NCI-H69 (cell line): ENCODE measurements at places on chromosomes 11 and 22.

DNA sequence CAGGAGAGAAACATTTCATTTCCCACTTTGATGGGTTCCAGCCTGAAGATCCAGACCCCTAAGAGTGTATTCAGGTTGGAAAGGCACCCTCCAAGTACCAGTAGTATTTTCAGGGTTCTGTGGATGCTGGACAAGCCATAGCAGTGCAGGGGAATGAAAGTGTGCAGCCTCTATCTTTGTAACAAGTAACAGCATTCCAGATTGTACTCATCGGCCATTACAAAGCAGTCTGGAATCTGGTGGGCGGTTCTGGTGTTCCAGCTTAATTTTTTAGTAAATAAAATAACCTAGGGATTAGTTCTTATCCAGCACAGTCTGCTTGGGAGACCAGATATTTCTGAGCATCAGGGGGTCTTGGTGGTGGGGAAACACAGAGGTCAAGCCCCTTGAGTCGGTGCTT is 22.6 kb downstream of the APLNR start:
- no peak for DNase-seq

DNA sequence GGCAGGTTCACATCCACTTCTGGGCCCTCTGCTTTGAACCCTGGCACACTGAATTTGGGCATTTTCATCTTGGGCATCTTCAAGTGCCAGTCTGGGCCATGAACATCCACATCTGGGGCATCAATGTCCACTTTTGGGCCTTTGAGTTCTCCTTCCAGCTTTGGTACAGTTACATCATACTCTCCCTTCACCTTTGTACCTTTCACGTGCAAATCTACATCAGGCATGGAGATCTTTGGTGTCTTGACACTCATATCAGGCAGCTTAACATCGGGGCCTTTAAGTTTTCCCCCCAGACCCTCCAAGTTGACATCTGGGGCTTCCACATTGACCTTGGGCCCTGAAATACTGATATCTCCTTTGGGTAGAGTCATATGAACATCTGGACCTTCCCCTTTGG is 14.5 kb downstream of the AHNAK start:
- DNase-seq: no peak

- no peak for DNase-seq
Measured at GRCh38 chr11:66181632-66182315, 86.7 kb upstream of the RAB1B start.

DNA sequence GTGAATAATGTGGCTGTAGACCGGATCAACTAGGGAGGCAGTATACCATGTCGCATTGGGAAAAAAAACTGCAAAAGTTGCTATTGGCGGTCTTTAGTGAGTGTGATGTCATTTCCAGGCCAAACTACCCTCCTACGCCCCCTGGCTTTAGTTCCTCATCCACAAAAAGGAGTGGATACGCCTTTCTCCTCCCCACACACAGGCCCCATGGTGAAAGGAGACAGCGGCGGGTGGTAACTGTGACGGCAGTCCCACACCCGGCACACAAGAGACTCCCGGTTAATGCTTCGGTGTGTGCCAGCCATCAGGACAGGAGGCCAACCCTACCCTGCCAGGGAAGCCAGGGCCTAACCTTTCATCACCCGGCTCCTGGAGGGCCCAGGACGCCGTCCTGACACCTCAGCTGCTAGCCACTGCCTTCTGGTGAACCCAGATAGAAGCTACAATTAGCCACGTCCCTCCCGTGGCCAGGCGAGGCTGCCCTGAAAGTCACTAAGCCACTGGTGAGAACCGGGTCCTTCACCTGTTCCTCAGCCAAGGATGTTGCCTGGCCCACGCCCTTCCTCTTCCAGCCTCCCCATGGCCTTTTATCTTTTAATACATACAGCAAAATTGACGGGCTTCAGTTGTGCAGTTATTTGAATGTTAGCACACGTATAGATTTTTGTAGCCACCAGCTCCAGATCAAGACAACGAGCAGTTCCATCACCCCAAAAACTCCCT is 10.8 kb downstream of the TP53I11 start:
- DNase-seq: peak; percentile 16

- DNase-seq: no peak
Measured at GRCh38 chr22:36405671-36406538, 18.1 kb upstream of the MYH9 start.

DNA sequence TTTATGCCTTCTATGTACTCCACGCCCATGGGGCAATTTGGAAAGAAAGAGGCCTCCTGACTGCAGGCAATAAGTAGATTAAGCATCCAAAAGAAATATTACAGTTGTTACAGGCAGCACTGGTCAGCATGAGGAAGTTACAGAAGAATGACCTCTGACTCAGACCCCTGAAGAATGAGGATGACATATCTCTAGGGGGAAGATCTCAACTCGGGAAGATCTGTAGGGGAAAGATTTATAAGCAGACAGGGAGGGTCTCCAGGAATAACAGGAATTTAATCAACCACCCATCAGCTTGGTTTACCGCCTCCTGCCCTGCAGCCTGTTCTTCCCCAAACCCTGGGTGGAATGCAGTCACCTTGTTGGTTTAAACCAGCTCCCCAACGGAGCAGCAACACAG is 58.0 kb downstream of the RCN1 start:
- DNase-seq: no peak

DNA sequence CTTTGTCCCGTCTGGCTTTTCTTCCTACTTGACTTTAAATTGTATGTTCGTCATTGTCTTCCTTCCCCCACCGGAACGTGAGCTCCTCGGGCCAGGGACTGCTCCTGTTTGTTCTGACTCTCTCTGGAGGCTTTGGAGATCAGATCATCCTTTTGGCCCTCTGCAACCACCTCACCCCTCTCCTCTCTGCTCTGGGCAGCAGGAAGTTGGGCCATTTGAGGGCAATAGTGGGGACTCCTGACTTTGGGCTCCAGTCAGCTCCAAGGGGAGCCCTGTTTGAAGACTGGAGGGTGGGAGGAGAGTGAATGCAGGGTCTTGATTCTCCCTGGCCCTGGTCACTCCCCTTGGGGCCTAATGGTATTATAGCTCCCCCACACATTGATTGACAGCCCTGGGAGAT is 186.3 kb upstream of the B3GAT1 start:
- no peak for DNase-seq

GRCh38 chr11:114163229-114163631 is 103.7 kb downstream of the ZBTB16 start:
- DNase-seq: peak; percentile 64

- no peak for DNase-seq
Measured at GRCh38 chr11:86064220-86064803, 4.6 kb downstream of the PICALM start.

- peak; percentile 18 for DNase-seq
Measured at GRCh38 chr11:30487200-30487898, 98.8 kb downstream of the MPPED2 start.

GRCh38 chr11:9758637-9759518 is 95.0 kb downstream of the SWAP70 start:
- DNase-seq: peak; percentile 89

DNA sequence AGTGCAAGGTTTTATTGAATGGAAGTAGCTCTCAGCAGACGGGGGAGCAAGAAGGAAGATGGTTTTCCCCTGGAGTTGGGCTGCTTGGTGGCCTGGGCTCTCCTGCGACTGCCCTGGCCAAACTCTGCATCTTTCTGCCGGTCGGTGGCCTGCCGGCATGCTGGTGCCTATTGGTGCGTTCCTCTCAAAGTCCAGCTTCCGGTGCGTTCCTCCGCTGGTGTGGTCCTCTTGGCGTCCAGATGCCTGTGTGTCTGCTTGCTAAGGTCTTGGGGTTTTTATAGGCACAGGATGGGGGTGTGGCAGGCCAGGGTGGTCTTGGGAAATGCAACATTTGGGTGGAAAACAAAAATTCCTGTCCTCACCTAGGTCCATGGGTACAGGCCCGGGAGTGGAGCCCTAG is 567.4 kb upstream of the CNTN5 start:
- DNase-seq: no peak

GRCh38 chr11:73889536-73889935 is 12.7 kb downstream of the PAAF1 start:
- DNase-seq: no peak

DNA sequence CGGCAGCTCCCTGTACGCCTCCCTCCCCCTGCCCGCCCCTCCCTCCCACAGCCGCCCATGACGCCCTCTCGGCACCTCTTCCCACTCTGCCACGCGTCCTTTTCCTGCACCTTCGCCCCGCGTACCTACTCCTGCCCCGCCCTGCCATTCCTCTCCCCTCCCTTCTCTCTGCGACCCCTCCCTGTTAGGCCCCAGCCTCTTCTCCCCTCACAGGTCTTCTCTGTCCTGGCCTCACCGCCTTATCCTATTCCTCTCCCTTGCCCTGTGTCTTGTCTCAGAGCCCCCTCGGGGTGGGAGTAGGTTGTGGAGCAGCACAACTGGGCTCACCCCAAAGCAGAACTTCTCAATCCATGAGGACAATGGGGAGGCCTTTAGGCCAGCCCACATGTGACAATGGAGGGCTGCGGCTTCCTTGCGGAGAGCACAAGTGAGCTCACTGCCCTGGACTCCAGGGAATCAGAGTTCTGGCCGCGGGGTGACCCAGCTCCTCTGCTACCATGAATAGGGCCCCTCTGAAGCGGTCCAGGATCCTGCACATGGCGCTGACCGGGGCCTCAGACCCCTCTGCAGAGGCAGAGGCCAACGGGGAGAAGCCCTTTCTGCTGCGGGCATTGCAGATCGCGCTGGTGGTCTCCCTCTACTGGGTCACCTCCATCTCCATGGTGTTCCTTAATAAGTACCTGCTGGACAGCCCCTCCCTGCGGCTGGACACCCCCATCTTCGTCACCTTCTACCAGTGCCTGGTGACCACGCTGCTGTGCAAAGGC is 539 bp downstream of the SLC35C1 start:
- peak; percentile 83 for DNase-seq

- DNase-seq: no peak
Measured at GRCh38 chr11:21640491-21640890, 552.4 kb upstream of the ANO5 start.

DNA sequence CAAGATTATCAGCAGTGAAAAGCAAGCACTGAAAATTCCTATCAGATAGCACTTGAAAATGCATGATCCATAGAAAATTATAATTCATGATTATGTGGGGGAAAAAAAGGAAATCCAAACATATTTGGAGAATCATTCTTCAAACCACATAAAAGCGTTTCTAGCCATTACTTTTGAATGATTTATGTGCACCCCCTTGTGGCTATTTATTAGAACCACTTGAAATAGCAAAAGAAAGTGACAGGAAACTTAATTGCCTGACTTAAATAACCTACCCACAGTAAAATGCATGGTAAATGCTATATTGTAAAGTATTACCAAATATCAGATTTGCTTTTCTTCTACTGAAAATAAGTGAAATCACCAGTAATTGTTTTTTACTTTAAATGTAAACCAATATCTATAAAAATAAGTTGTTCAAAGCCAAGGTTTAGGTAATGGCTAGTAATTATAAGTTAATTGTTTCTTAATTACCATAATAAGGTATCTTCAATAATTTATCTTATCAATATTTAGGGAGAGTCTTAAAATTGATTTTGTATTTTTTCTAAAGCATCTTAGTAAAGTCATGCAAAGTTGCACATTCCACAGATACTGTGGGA is 168.5 kb downstream of the ARHGAP42 start:
- peak; percentile 72 for DNase-seq

DNA sequence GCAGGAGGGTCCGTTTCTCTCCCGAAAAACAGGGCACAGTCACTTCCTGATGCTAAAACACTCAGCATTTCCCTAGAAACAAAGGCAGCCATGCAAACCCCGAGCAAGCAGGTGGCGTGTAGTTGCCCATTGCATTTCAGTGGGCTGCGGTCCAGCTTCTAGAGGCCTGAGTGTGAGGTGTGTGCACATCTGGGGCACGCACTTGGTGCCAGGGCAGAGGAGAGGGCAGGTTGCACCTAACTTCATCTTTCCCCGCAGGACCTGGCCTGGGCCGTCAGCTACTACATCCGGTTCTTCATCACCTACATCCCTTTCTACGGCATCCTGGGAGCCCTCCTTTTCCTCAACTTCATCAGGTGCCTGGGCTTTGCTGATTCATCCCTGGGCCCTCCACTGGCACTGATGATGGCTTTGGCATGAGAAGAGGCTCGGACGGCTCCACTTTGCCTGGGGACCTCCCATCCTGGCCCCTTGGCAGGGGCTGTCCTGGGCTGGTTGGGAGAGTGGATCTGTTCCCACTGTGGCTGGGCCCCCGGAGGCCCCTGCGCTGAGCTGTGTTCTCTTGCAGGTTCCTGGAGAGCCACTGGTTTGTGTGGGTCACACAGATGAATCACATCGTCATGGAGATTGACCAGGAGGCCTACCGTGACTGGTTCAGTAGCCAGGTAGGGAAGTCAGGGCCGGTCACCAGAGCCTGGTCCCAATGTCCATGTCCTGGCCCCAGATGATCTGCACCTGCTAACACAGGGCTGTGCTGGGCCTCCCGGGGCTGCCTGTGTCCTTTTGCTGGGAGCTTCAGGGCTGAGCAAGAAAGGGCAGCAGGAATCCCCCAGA is 28.4 kb downstream of the FADS3 start:
- no peak for DNase-seq
